Activated CD4-positive, CD25-positive, alpha-beta regulatory T cell treated with anti-CD3 and anti-CD28 coated beads, Interleukin-2, amount 50 U/mL, for 16 hours (primary cell): ENCODE measurements at places on chromosomes 1 and 21.

DNA sequence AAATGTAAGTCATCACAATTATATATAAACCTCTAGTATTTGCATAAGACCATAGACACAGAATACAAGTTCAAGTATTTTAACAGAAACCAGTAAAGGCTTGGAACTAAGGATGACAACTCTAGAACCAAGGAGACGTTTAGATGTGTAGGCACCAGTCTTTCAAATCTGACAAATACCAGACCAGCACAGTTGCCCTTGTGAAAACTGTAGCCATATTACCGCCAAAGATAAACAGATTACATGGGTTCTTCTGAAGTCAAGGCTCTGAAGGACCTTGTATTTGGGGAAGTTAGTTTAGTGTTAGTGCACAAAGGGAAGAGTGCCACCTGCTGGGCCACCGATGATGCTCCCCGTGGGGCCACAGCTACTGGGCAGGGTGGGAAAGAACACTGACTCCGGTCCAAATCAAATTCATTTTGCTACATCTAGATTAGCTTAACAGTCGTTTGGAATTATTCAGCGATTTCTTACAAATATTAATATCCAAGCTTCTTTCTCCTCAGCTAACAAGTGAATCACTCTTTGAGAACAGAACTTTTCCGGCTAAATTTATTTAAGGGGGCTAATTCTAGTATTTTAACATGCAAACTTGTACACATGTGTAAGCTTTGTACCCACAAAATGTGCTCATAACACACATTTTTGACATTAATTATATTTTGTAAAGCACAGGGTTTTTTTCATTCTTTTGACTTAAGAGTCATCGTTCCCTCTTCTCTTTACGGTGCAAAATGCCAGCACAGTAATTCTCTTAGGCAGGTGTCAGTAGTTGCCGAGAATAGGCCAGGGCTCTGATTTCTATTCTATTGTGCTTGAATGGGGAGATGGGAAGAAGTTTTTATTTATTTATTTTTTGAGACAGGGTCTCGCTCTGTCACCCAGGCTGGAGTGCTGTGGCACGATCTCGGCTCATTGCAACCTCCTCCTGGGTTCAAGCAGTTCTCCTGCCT, 8.0 kb upstream of the NIBAN1 start:
- peak; percentile 58 for DNase-seq

DNA sequence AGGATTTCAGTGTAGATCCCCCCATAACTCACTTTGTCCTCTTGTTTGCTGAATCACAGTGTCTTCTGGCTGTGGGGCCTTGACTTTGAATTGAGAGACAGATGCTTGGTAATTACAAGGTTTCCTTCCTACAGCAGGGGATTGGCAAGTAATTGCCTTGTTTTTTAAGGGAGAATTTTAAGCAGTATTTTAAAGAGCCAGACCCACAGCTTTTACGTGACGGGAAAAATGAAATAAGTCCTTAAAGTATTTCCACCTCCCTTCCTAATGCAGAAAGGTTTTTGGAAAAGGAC, 41.0 kb downstream of the PGBD5 start:
- DNase-seq: no peak

DNA sequence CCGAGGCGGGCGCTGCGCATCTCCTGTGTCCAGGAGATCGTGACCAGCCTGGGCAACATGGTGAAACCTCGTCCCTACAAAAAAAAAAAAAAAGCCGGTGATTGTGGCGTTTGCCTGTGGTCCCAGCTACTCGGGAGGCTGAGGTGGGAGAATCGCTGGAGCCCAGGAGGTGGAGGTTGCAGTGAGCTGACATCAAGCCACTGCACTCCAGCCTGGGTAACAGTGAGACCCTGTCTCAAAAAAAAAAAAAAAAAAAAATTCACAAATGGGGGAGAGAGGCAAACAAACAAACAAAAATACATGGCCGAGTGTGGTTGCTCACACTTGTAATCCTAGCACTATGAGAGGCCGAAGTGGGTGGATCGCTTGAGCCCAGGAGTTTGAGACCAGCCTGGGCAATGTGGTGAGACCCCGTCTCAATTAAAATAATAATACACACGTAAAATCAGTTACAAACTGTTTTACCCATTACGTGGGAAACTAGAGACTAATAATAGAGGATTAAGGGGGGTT, 758 bp downstream of the TATDN3 start:
- no peak for DNase-seq

GRCh38 chr1:64440183-64440826, 29.6 kb upstream of the CACHD1 start:
- DNase-seq: no peak

DNA sequence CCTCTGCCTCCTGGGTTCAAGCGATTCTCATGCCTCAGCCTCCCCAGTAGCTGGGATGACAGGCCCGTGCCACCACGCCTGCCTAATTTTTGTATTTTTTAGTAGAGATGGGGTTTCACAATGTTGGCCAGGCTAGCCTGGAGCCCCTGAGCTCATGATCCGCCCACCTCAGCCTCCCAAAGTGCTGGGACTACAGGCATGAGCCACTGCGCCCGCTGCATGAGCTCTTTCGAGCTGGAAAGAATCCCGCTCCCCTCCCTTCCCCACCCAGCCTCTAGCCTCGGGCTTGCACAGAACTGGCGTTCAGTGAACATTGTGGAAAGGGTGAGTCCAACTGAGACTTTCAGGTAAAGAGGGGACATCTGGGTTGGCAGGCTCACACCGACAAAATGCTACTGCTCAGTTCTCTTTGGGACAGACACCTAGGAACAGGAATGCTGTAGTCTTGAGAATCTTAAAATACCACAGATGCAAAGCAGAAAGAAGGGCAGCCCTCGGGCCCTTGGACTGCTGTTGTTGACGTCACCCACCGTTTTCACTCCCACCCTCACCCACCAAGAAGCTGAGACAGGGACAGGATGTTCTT, 9.7 kb upstream of the GNG4 start:
- DNase-seq: no peak

DNA sequence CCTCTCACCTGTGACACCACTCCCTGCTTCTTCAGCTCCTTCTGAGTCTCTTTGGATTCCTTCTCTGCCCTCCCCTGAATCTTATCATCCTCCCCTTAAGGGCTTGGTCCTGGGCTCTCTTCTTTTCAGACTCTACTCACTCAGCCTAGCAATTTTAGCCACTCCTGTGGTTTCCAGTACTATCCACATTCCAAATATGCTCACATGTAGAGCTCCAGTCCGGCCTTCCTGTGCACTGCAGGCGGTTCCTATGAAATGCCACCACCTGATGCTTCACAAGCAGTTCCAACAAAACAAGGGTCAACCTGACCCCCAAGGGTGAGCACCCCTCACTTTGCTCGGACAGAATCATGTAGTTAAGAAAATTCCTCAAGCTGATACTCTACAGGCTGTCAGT, 35.9 kb downstream of the MAB21L3 start:
- DNase-seq: no peak

GRCh38 chr21:45629046-45629981, 14.2 kb upstream of the PCBP3 start:
- no peak for DNase-seq

DNA sequence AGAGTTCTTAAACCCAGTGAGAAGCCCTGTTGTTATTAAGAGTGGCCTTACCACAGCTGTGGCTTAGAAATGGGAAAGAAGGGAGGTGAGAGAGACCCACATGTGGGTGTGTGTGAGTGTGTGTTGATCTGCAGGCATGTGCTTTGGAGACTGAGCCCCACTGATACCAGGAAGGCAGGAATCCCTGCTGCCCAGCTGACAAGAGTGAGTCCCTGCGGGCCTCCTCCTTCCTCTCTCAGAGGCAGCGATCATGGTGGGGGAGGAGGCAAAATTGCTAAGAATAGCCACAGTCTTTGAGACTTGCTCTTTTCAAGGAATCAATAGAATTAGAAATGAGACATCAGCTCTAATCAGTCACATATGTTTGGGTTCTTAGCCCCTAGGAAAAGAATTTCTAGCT, 87.0 kb upstream of the WARS2 start:
- no peak for DNase-seq

DNA sequence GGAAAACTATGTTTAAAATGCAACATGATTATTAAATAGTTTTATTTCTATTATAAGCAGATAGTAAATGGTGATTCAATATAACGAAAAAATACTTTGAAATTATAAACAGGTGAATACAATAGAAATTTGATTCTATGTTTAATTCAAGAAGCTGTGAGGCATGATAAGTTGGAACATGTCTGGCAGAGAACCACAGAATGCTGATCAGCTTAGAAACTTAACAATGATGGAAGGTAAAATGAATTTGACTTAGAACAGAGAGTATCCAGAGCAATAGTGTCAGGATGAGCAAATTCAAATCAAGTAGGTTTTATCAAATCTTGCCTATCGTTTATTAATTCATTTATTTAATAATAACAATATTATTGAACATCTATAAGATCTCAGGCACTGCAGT, 83.4 kb upstream of the ADGRL4 start:
- DNase-seq: no peak

DNA sequence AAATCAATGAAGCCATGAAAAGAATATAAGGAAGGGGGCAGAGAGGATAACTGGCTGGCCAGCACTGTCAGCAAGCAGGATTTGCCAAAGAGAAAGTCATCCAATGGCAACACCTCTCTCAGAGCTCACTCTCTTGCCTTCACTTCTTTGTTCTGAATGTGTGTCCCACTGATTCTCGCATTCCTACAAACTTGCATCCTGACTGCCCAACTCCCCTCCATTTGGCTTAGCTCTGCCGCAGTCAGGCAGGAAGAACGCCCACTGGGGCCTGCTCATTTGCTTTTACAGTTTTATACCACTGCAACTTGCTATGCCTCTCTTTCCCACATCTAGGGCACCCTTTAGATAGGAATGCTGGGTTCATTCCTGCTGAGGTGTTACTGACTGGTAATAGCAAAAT, 364.2 kb upstream of the ST6GALNAC5 start:
- no peak for DNase-seq

- no peak for DNase-seq
These were observed 84.9 kb downstream of the C4BPA start for GRCh38 chr1:207188901-207189300.

GRCh38 chr1:30316056-30316455, 407.3 kb downstream of the MATN1 start:
- no peak for DNase-seq

GRCh38 chr1:63739452-63739851, 34.4 kb upstream of the ROR1 start:
- no peak for DNase-seq

- DNase-seq: no peak
These were observed 17.9 kb downstream of the HIVEP3 start for GRCh38 chr1:41900603-41901444.

GRCh38 chr1:226741009-226741408, 1.9 kb upstream of the ITPKB start:
- DNase-seq: no peak

- DNase-seq: no peak
These were observed 154.7 kb downstream of the PTGER3 start for GRCh38 chr1:70892930-70893329.

- DNase-seq: no peak
These were observed 44.4 kb downstream of the GNG12 start for GRCh38 chr1:67788904-67789303.

DNA sequence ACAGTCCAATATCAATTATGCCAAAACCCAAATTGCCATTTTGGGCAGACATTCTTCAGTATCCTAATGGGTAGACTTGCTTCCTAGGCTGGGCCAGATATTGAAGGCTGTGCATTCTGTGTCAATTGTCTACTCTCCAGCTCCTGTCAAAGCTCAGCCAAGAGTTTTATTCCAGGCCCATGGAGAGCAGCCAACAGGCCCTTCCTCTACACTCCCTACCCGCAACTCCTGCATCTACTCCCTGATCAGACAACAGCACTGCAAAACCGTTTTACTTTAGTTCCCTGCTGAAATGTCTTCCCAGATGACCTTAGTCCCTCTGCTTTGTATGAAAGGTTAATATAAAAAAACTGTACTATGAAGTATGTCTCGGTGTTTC, 6.6 kb upstream of the ADORA3 start:
- no peak for DNase-seq

- DNase-seq: no peak
These were observed 138.5 kb downstream of the SLC45A1 start for GRCh38 chr1:8456308-8456912.

GRCh38 chr1:144101397-144102045, 129.7 kb upstream of the FAM72C start:
- DNase-seq: peak; percentile 2

- DNase-seq: no peak
These were observed 43.8 kb downstream of the HIVEP3 start for GRCh38 chr1:41874903-41875411.

DNA sequence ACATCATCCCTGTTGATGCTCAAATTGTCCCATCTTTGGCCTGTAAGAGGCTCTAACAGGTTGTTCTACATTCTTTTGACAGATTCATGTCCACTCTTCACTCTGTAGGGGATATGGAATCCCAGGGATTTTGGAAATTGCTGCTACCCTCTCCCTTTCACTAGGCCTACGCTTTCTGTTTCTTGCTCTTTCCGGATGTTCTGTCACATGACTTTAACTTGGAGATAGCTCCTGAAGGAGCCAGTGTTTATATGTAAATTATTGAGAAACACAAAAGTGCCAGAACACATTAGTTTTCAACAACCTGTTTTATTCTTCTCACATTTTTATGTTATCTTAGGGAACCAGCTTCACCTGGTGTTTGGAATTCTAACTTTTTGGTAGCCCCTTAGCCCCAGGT, 287.1 kb upstream of the ST6GALNAC5 start:
- DNase-seq: no peak

- DNase-seq: no peak
These were observed 685 bp downstream of the CRTC2 start for GRCh38 chr1:153957744-153958110.

DNA sequence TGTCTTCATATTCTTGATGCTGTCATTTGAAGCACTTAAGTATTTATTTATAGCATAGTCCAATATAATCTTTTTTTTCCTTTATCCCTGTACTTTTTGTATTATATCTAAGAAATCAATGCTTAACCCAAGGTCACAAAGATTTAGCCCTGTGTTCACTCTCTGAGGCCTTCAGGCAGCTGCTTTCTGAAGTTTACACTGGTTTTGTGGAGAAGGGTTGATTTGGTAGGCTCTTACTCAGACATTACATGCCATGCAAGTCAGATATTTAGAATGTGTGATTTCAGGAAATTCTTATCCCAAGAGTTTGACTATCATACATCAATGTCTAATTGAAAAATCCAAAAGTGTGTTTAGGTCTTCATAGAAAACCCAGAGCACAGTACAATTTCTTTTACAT, 56.3 kb downstream of the PALMD start:
- no peak for DNase-seq

DNA sequence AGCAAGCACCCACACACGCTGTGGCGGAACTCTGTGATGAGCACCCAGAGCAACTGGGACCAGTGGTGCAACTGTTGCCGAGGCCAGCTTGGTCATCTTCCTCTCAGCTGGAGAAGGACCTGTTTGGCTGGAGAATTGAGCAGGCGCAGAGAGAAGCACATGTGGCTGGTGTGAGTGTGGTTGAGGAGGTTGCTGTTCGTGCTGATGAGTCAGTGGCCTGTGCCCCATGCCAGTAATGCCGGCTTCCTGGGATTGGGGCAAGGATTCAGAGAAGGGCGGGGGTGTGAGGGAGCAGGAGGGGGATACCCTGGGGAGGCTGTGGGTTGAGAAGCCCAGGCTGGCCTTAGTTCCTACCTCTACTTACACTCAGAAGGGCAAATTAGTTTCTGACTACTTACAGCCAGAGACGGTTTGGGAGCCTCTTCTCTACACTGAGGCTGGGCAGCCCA, 57.5 kb upstream of the EPS8L3 start:
- no peak for DNase-seq
